ENCODE measurements at places on chromosomes 3 and 15. TPM values are rescaled to one million over a fixed set of nuclear protein-coding genes. Genes with fewer than 3 reads are reported as not detected.

GP9 gene
- not detected for polyA plus RNA-seq

ABI3BP gene
- polyA plus RNA-seq = 0.24 TPM

TRH gene
- polyA plus RNA-seq = not detected

ITIH1 gene
- not detected for polyA plus RNA-seq

CD200 gene
- polyA plus RNA-seq = 4.2 TPM

TMEM45A gene
- polyA plus RNA-seq = 21.3 TPM

CTXN2 gene
- polyA plus RNA-seq = not detected
